ENCODE measurements at places on chromosomes 7 and 10.

DNA sequence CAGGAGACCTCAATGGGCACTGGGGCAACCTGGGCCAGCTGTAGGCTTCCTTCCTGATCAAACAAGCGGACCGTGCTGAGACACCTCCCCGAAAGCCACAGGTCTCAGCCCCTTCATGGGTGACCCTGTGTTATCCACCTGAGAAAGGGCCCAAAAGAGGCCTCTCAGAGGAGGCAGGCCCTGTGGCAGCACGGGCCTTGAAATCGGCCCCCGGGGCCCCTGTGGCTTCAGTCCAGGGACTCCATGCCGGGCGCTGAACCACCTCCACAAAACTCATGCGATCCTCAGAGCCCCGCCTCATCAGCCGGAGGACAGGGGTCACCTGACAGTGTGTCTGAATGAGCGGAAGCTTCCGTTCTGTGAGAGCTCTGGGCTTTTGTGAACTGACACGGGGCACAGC lies 307.1 kb downstream of the PAXIP1 start:
- no peak for DNase-seq

- DNase-seq = no peak
Observed at GRCh38 chr7:119571666-119572065, 701.3 kb upstream of the KCND2 start.

DNA sequence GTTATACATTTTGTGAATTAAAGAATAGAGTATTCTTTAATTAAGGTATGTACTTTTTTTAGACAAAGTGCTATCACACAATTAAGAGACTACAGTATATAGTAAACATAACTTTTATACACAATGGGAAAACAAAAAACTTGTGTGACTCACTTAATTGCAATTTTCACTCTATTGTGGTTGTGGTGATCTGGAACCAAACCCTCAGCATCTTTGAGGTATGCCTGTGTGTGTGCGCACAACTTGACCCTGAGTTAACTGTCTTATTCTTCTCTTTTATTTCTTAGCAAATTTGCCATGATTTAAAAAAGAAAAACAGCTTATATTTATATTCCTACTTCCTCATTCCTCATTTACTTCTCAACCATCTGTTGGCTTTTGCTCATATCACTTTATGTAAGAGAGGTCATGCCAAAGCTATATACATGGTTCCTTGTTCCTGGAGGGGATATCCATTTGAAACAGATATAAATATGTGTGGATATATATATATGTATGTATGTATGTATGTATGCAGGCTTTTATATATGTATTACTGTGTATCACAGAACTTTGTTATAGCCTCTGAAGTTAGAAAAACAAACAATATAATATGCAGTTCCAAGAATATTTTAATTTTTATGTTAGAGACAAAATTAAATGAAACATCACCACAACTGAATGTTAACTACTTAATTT lies 259.5 kb upstream of the HGF start:
- DNase-seq = no peak

DNA sequence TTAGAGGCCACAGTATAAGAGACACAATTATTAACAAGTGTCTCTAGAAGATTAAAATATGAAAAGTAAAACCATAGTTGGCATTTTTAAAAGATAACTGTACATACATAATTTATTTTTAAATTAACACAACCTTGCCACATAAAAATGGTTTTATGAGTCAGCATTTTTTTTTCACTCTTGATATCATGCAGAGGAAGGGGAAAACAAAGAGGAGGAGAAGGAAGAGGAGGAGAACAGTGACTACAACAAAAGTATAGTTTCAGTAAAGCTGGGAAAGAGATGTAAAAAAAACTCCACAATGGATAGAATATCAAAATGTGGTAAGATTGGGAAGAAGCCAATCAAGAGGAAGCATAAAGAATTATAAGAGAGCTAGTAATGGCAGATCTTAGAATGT lies 34.0 kb downstream of the CH25H start:
- DNase-seq = no peak

Data from substantia nigra (tissue), 51 donors.